ENCODE measurements at places on chromosomes 5 and 9.

DNA sequence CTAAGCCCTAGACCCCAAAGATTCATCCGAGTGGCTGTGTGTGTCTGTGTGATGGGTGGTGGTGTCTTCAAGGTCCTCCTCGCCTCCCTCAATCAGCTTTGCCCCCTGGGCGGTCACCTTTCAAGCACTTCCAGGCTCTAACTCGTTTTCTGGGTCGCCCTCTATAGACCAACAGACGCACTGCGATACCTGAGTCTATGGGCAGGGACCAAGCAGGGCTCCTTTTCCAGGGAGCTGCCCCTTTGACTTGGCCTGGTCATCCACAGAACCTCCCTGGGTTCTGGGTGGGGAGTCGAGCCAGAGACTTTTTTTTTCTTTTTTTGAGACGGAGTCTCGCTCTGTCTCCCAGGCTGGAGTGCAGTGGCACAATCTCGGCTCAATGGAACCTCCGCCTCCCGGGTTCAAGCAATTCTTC, 1.1 kb downstream of the SLC27A4 start:
- DNase-seq: no peak

GRCh38 chr9:105114964-105115728, 129.3 kb upstream of the SLC44A1 start:
- no peak for DNase-seq

DNA sequence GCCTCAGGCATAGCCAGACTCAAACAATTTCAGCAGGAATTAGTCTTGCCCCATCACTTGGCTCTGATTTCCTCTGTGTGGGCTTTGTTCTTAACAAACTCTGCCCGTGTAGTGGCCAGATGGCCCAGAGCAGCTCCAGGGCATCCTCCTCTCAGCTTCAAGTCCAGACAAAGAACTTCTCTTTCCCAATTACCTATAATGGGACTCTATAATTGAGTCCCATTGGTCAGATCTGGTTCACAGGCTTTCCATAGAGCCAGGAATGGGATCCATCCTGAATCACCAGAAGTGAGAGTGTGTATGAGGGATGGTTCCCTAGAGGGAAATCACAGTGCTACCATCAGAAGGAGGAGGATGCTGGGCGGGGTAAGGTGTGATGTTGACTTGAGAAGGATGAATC, 515.8 kb downstream of the KIF4B start:
- no peak for DNase-seq

GRCh38 chr5:120152931-120153330, 311.2 kb upstream of the PRR16 start:
- no peak for DNase-seq

DNA sequence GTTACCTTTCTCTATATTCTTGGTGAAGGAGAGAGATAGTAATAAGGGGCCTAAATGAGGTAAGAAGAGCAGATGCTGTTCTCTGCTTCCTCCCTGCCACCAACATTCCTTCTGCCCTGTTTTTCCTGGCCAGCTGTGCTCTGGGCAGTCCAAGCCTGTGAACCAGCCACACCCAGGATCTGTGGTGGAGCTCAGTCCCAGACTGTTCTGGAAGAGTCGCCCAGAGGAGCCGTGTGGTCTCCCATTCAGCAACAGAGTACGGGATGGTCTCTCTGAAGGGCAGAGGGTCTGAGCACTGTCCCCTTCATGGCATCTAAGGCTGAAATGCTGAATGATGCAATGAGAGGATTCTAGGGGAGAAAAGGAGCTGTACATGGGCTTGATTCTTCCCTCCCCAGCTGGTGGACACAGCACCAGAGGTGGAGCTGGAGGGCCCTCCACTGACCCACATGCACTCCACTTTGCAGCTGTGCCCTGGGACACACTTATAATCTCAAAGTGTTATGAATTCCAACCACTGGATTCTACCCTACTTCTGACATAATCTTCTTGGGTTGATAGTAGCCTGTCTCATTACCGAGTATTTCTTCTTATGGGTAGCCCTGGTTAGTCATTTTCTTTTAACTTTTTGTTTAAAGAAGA, 70.8 kb upstream of the RPS23 start:
- no peak for DNase-seq

DNA sequence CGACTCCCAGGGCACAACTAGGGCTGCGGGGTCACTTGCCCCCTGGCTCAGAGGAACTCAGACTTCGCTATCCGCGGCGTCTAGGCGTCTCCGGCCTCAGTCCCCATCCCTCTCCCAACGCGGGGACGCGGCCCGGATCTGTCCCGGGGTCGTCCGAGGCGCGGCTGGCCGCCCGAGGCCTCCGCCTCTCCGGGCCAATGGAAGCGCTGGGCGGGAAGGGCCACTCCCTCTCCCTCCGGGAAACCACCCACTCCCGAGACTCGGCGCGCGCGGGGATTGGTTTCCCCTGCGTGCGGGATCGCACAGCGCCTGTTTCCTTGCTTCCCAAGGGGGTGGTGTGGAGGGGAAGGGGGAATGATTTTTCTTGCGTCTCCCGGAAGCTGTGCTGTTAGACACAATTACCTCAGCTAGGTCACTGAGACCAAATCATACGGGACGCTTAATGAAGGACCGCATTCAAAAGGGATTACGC, 38.3 kb downstream of the NR2F1 start:
- DNase-seq: no peak

GRCh38 chr5:50501491-50502228, 60.6 kb upstream of the EMB start:
- no peak for DNase-seq

DNA sequence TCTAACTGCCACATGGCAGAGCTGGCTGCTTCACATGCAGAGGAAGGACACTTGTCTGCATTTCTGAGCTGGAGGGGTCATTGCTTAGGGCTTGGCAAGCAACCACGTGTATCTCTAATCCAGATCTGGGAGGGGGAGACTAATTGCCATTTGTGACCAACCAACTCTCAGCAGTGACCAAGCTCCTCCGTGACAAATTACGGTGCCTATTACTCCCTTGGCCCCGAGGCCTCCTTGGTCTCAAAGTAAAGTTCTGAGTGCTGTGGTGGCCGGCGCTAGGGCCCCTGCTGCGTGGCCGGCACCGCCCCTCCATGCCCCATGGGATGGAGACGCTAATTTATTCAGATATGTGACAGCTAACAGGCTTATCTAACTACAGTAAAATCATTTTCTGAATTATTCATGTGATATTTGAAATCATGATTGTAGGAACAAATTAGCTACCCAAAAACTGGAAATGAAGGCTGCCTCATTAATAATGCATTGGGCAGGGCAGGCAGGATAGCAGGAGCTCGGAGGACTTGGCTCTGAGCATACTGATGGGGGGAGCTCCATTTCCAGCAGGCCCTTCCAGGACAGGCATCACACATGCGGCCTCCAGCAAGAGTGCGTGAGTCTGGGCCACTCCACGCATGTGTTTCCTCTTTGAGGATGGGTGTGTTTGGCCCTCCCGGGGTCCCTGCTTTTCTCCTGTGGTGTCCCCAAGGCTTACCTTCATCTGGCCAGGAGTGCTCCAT, 67.7 kb downstream of the C5orf15 start:
- no peak for DNase-seq

DNA sequence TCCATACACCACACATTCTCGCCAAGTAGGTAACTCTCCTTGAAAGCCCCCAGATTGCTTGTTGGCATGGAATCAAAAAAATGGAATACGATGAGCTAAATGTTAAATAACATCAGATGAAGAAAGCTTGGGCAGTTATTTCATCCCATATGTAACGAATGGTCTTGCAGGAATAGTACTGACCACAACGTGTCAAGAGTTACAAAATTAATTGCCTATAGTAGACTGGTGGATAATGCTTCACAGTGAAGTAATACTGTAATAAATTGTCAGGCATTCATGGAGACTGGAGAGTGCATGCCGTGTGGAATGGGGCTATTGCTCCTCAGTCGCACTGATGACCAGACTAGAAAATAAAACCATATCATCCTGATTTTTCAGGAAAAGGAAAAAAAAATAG, 1628.7 kb downstream of the MAT2B start:
- no peak for DNase-seq

- no peak for DNase-seq
Measured at GRCh38 chr9:81844131-81844567, 84.1 kb upstream of the SPATA31D4 start.

GRCh38 chr5:158390577-158390976, 531.6 kb upstream of the CLINT1 start:
- DNase-seq: peak; percentile 41

DNA sequence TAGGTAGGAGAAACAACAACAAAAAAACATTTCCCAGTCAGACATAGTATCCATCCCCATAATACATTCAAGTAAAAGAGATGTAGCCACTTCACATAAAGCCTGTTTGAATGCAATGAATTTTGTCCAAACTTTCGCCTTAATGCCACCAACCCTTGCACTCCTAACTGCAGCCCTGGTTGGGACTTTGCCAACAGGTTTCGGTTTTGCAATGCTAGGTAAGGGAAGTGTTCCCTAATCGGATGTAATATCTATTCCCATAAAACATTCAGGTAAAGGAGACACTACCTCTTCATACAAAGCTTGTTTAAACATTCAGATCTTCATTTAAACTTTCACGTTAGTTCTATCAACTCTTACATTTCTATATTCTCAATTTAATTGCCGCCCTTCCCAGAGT, 336.1 kb downstream of the DRD1 start:
- no peak for DNase-seq

DNA sequence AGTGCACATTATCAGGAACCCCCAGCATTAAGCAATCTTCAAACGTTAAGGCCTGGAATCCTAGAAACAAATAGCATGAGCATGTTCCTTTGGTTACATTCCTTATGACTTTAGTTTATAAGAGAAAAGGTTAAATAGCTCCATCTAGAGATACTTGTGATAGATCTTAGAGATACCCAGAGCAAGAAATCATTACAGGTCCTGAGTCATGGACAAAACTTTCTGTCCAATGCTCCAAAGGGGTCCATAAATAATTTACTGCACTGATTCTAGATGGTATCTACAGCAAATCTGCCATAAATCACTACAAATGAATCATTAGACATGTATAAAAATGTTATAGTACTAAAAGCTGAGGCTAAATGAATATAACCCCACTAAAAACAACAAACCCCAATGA, 139.6 kb downstream of the HTR1A start:
- DNase-seq: no peak

GRCh38 chr5:62732677-62733121, 154.1 kb downstream of the LRRC70 start:
- DNase-seq: no peak

- no peak for DNase-seq
Measured at GRCh38 chr9:117448066-117448465, 33.2 kb upstream of the ASTN2 start.

DNA sequence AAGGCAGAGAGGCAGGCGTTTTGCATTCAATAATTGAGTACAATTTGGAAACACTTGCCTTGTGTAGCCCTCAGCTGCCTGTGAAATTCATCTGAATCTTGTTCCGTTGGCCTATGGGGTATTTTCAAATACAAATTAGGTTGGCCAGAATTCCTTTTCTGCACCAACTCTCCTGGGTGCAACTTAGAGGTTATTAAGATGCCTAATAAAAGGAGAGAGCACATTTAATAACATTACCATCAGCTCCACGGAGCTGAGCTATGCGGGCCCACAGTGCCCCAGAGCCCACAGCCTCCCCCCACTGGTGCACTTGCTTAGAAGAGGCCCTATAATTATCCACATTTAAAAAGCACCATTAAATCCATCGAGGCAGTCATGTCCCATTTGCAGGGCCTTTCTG, 367.6 kb upstream of the CLINT1 start:
- DNase-seq: no peak

- DNase-seq: no peak
Measured at GRCh38 chr5:88269222-88269771, 652 bp upstream of the TMEM161B start.

DNA sequence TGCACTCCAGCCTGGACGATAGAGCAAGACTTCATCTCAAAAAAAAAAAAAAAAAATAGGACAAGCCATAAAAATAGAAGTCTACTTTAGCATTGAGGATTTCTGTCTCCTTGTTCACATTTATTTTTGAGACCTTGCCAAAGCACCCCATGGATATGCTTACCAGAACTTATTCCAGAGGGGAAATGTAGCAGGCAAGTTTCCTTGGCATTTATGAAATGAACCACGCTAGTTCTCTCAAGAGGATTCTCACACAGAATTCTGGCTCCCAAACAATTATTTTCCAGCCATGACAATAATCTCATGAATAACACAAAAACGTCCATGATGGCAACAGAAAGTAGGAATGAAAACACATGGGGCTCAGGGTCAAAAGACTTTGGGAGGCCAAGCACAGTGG, 23.4 kb upstream of the GPX8 start:
- no peak for DNase-seq

DNA sequence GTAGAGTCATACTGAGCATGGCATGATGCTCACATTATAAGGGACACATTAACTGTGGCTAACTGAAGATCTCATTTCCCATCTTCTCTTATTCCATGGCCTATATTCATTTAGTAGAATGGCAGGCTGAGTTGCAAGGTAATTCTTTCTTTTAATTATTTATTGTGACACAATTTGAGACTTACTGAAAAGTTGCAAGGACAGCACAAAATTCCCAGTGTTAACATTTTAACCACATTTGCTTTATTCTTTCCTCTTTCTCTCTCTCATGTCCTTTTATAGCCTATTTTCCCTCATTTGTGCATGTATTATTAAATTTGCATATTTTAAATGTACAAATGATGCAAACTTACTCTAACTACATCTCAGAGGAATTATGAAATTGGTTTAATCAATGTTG, 366.1 kb upstream of the RPS23 start:
- DNase-seq: no peak

- DNase-seq: no peak
Measured at GRCh38 chr5:12277504-12278192, 373.4 kb upstream of the CTNND2 start.

DNA sequence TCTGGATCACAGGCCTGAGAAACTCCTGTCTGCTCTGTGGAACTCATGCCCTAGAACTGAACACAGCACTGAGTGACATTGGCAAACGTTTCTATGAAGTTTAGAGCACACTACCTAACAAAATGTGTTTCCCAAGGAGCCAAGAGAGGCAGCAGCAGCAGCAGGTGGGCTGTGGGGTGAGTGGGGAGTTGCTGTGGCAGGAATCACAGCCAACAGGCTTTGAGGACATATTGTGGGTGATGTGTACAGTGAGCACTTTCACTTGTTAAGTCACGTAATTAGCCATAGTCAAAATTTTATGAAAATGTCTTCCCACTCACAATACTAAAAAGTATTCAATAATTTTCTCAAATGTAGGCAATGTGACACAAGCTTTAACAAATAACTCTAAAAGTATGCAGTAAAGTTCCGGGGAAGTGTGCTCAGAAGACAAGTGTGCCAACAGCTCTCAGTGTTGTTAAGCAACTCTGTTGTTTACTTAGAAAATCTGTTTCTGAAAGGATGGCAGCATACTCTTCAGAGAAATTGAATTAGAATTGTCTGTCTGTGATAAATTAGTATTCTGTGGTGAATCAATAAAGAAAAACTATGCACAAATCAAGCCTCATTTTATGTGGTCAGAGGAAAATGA, 482.1 kb downstream of the SEMA5A start:
- no peak for DNase-seq

GRCh38 chr5:139514486-139514856, 31.9 kb upstream of the STING1 start:
- DNase-seq: no peak

- DNase-seq: no peak
Measured at GRCh38 chr5:17257705-17258273, 40.4 kb downstream of the BASP1 start.
